ENCODE measurements at places on chromosomes 12 and 14.

DNA sequence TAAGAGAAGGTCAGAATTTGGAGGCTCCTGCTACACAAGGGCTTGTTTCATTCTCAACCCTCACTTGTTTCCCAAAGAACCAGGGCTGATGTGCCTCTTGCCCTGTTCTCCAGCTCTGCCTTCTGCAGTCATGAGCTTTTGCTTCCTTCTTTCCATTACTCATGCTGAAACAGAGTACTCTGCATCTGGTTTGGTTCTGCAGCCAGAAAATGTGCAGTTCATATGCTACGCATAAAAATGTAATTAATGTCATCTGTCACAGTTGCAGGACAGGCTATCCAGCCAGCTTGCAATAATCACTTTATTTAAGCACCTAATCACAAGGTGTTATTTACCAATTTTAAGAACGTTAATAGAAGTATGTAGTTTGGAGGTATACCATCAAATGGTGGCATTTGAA is 150.2 kb downstream of the SRGAP1 start:
- no peak for DNase-seq
- H3K4me3 ChIP-seq: no peak overlapping the region
- no peak overlapping the region for H3K27ac ChIP-seq
- no peaks in the 10 kb centered on the region for H3K27me3 ChIP-seq

- H3K36me3 ChIP-seq: no peaks in the 10 kb centered on the region
- peaks cover 6% of the 10 kb centered on the region for H3K4me1 ChIP-seq
- H3K4me3 ChIP-seq: no peak overlapping the region
- H3K27me3 ChIP-seq: no peaks in the 10 kb centered on the region
These were observed 156.7 kb downstream of the NUAK1 start for GRCh38 chr12:105982022-105982421.

GRCh38 chr12:14111230-14111865 is 129.9 kb upstream of the GRIN2B start:
- H3K27me3 ChIP-seq: no peaks in the 10 kb centered on the region
- H3K36me3 ChIP-seq: no peaks in the 10 kb centered on the region
- H3K4me3 ChIP-seq: no peak overlapping the region

DNA sequence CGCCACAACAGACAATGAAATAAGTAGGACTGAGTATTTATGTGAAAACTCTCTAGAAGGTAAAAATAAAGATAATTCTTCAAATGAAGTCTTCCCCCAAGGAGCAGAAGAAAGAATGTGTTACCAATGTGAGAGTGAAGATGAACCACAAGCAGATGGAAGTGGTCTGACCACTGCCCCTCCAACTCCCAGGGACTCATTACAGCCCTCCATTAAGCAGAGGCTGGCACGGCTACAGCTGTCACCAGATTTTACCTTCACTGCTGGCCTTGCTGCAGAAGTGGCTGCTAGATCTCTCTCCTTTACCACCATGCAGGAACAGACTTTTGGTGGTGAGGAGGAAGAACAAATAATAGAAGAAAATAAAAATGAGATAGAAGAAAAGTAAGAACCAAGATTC is 82.7 kb downstream of the VEZT start:
- no peak overlapping the region for H3K4me3 ChIP-seq
- H3K27ac ChIP-seq: no peak overlapping the region
- H3K36me3 ChIP-seq: peaks cover 57% of the 10 kb centered on the region
- peaks cover 12% of the 10 kb centered on the region for H3K4me1 ChIP-seq
- H3K27me3 ChIP-seq: no peaks in the 10 kb centered on the region

GRCh38 chr12:80713419-80713818 is 3.3 kb upstream of the MYF5 start:
- no peaks in the 10 kb centered on the region for H3K36me3 ChIP-seq
- H3K27me3 ChIP-seq: peaks cover 34% of the 10 kb centered on the region
- H3K4me1 ChIP-seq: no peaks in the 10 kb centered on the region
- DNase-seq: no peak

GRCh38 chr14:75578102-75578785 is at the start of gene FLVCR2:
Gene FLVCR2, plus strand, starts transcription at chr14:75578620. Its CDS starts 353 bp downstream, at chr14:75578973.
- peak; percentile 72 for DNase-seq
- peak within 1 kb of the TSS; percentile 11 for H3K27ac ChIP-seq
- H3K4me1 ChIP-seq: no peaks in the 10 kb centered on the region
- no peak within 1 kb of the TSS for H3K4me3 ChIP-seq
- H3K27me3 ChIP-seq: peaks cover 14% of the 10 kb centered on the region

GRCh38 chr12:75765170-75766059 is 254.0 kb upstream of the KRR1 start:
- no peak overlapping the region for H3K4me3 ChIP-seq
- H3K27ac ChIP-seq: no peak overlapping the region
- H3K36me3 ChIP-seq: no peaks in the 10 kb centered on the region
- DNase-seq: no peak

DNA sequence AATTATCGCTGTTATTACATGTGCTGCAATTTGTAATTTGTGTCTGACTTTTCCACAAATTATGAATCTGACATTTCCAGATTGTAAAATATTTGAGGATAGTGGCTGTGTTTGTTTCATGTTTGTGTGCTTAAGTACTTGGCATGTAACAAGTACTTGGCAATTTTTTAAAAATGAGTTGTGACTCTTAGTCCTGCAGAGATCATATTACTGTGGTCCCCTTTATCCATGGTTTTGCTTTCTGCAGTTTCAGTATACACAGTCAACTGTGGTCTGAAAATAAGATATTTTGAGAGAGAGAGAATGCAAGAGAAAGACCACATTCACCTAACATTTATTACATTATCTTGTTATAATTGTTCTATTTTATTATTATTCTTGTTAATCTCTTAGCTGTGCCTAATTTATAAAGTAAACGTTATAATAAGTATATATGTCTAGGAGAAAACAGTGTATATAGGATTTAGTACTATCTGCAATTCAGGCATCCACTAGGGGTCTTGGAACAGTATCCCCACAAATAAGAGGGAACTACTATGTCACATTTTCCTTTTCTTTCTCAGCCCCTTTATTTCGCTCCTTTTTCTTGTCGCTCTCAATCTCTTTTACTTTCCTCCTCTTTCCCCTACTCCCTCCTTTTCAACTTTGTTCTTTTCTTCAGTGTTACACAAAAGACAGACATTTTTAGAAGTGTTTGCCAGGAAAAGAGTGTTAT is 176.1 kb downstream of the FUT8 start:
- DNase-seq: no peak
- H3K4me3 ChIP-seq: no peak overlapping the region
- no peaks in the 10 kb centered on the region for H3K4me1 ChIP-seq
- no peaks in the 10 kb centered on the region for H3K36me3 ChIP-seq
- H3K27me3 ChIP-seq: no peaks in the 10 kb centered on the region
- no peak overlapping the region for H3K27ac ChIP-seq

- no peaks in the 10 kb centered on the region for H3K36me3 ChIP-seq
- no peak overlapping the region for H3K4me3 ChIP-seq
- no peak for DNase-seq
- peak overlapping the region; percentile 69 for H3K27ac ChIP-seq
- no peaks in the 10 kb centered on the region for H3K27me3 ChIP-seq
- H3K4me1 ChIP-seq: peaks cover 28% of the 10 kb centered on the region
These were observed 11.8 kb upstream of the RCOR1 start for GRCh38 chr14:102580550-102581110.

GRCh38 chr14:84857571-84857970 is 672.4 kb upstream of the FLRT2 start:
- H3K36me3 ChIP-seq: no peaks in the 10 kb centered on the region
- peak overlapping the region; percentile 74 for H3K27ac ChIP-seq
- H3K4me3 ChIP-seq: no peak overlapping the region
- H3K4me1 ChIP-seq: peaks cover 16% of the 10 kb centered on the region
- H3K27me3 ChIP-seq: no peaks in the 10 kb centered on the region
- peak; percentile 64 for DNase-seq

DNA sequence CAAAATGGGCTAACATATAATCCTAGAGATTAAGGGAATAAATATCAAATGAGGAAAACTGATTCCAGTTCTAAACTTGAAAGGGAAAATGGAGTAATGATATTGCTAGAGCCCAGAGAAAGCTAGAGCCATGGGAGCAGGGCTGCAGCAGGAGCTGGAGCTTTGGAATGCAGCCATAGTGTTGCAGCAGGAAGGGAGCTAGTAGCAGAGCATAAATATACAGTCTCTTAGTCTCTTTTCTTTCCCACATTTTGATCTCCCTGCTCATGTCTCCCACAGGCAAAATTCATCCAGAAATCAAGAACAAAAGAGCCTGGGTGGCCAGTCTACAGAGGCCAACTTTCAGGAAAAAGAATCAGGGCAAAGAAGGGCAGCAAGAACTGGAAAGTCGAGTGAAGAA is 253.7 kb downstream of the ATXN7L3B start:
- no peak overlapping the region for H3K4me3 ChIP-seq
- no peaks in the 10 kb centered on the region for H3K36me3 ChIP-seq
- no peak overlapping the region for H3K27ac ChIP-seq
- no peaks in the 10 kb centered on the region for H3K27me3 ChIP-seq

GRCh38 chr12:104738331-104738730 is 219.8 kb downstream of the SLC41A2 start:
- peak overlapping the region; percentile 21 for H3K27ac ChIP-seq
- H3K27me3 ChIP-seq: no peaks in the 10 kb centered on the region
- H3K36me3 ChIP-seq: no peaks in the 10 kb centered on the region
- DNase-seq: peak; percentile 29
- H3K4me1 ChIP-seq: peaks cover 6% of the 10 kb centered on the region

DNA sequence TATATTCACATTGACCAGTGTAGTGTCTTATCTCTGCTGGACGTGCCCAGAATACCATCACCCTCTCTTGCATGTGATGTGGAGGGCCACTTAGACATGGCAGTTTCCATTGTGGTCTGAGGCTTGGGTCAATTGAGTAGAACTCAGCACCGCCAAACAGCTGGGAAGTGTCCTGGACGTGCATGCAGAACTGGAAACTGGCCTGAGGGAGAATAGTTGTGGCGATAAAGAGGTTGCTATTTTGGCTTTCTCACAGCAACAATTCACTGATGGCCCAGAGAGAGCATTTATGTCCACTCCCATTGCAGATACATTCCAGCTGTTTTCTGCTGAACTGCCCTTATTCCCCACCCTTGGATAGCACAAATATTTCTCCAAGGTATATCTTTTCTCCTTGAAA is 210.1 kb upstream of the DAAM1 start:
- H3K4me3 ChIP-seq: no peak overlapping the region
- no peaks in the 10 kb centered on the region for H3K4me1 ChIP-seq
- no peak for DNase-seq
- H3K27ac ChIP-seq: no peak overlapping the region
- H3K36me3 ChIP-seq: no peaks in the 10 kb centered on the region
- peaks cover 12% of the 10 kb centered on the region for H3K27me3 ChIP-seq

DNA sequence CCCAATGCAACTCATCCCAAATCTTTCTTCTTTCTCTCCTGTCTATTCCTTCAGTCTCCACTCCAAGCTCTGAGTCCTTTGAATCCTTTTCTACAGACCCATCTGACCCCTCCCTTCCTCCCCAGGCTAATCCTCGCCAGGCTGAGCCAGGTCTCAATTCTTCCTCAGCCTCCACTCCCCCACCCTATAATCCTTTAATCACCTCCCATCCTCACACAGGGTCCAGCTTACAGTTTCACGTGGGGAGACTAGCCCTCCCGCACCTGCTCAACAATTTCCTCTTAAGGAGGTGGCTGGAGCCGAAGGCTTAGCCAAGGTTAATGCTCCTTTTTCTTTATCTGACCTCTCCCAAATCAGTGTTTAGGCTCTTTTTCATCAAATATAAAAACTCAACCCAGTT is 63.8 kb downstream of the MOK start:
- no peak overlapping the region for H3K4me3 ChIP-seq
- H3K27me3 ChIP-seq: no peaks in the 10 kb centered on the region
- H3K36me3 ChIP-seq: peaks cover 7% of the 10 kb centered on the region
- no peak overlapping the region for H3K27ac ChIP-seq
- H3K4me1 ChIP-seq: no peaks in the 10 kb centered on the region
- DNase-seq: no peak

- no peaks in the 10 kb centered on the region for H3K36me3 ChIP-seq
- DNase-seq: no peak
- H3K4me1 ChIP-seq: no peaks in the 10 kb centered on the region
- no peak overlapping the region for H3K4me3 ChIP-seq
- no peak overlapping the region for H3K27ac ChIP-seq
- H3K27me3 ChIP-seq: no peaks in the 10 kb centered on the region
These were observed 239.1 kb downstream of the EGLN3 start for GRCh38 chr14:33711811-33712216.

DNA sequence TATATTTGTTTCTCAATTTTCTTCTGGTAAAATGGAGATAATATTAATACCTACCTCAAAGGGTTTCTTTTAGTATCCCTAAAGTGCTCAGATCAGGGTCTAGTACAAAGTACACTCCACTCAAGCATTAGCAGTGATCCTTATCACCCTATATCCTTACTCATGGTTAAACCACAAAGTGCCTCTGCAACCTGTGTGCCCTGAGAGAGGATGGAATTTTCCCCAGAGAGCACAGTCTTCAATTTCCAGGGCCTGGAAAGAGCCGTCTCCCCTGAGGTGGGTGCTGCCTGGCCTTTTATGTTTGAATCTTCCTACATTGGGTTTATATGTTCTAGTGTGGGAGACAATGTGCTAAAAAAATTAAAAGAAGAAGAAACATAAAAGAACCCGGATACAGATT is 183.1 kb upstream of the FBXO33 start:
- no peaks in the 10 kb centered on the region for H3K4me1 ChIP-seq
- H3K27me3 ChIP-seq: peaks cover 29% of the 10 kb centered on the region
- H3K27ac ChIP-seq: no peak overlapping the region
- H3K4me3 ChIP-seq: no peak overlapping the region
- no peak for DNase-seq
- H3K36me3 ChIP-seq: no peaks in the 10 kb centered on the region

GRCh38 chr14:65826946-65827345 is 414.4 kb downstream of the FUT8 start:
- peaks cover 46% of the 10 kb centered on the region for H3K27me3 ChIP-seq
- no peaks in the 10 kb centered on the region for H3K36me3 ChIP-seq
- H3K4me3 ChIP-seq: no peak overlapping the region
- no peak overlapping the region for H3K27ac ChIP-seq

- no peak overlapping the region for H3K27ac ChIP-seq
- peaks cover 9% of the 10 kb centered on the region for H3K4me1 ChIP-seq
- no peak overlapping the region for H3K4me3 ChIP-seq
These were observed 35.0 kb upstream of the FUT8 start for GRCh38 chr14:65377576-65377975.

GRCh38 chr14:51950007-51950406 is 39.3 kb upstream of the RTRAF start:
- H3K36me3 ChIP-seq: no peaks in the 10 kb centered on the region
- DNase-seq: no peak
- no peaks in the 10 kb centered on the region for H3K4me1 ChIP-seq
- no peak overlapping the region for H3K4me3 ChIP-seq
- peaks cover 16% of the 10 kb centered on the region for H3K27me3 ChIP-seq
- H3K27ac ChIP-seq: no peak overlapping the region

Data from MCF 10A (cell line).